ENCODE measurements at places on chromosomes 7 and 10.

GRCh38 chr7:26705567-26705966 is 158.8 kb downstream of the SKAP2 start:
- DNase-seq: no peak

DNA sequence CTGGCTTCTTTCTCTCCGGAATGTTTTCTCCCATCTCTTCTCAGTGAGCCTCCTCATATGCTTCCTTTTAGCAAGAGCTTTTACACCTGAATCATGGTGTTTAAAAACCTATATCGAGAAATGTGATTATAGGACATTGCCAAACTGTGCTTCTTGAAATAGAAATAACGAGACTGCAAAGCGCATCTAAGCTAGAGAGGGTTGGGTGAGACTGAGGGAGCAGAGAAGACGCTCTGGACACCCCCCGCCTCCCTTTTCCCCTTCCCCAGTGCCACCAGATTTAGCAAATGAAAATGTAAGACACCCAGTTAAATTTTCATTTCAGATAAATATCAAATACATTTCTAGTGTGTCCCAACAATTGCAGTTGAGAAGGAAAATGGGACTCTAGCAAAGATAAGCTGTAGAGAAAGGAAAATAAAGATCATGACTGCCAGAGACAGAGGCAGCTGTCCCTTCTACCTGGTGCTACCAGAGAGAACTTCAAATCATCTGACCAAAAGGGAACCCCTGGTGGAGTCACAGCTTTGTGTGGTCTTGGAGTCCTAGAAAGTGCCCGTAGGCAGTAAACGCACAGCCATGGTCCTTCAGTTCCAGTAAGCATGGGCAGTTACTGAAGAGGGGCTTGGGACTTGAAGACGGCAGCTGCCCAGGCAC is 14.6 kb downstream of the GSDME start:
- no peak for DNase-seq

DNA sequence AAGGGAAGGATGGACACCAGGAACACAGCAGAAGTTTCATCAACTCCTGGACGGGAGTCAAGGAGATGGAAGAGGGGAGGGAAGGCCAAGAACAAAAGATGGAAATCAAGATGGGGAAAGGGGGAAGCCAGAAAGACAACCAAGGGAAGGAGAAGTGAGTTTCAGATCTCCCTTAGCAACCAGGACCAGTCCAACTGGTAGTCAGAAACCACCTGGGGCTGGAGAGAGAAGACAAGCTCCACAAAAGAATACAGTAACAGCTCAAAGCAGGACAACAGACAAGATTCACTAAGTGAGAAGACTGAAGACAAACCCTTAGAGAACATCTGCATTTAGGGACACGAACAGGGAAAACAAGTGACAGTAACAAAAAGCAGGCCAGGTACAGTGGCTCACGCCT is 30.6 kb downstream of the CDCA7L start:
- no peak for DNase-seq

DNA sequence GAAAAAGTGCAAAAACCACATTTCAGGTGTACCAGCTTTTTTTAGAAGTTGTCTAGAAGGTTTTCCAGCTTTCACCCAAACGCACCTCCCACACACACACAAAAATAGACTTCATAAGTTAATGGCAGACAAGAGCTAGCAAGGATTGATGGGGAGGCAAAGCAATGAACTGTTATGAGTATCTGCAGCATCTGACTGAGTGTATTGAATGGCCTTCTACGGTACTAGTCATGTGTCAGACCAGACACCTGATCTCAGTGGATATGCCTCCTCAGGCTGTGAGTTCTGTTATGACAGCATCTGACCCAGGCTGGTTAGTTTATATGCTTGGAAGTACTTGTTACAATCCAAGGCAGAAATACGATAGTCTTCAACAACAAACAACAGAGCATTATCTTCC is 406.1 kb upstream of the AUTS2 start:
- no peak for DNase-seq

GRCh38 chr7:112892263-112892662 is 102.1 kb upstream of the TMEM168 start:
- DNase-seq: no peak

GRCh38 chr7:134121632-134122139 is 5.5 kb upstream of the LRGUK start:
- DNase-seq: no peak

GRCh38 chr7:69349291-69349690 is 249.0 kb upstream of the AUTS2 start:
- no peak for DNase-seq

DNA sequence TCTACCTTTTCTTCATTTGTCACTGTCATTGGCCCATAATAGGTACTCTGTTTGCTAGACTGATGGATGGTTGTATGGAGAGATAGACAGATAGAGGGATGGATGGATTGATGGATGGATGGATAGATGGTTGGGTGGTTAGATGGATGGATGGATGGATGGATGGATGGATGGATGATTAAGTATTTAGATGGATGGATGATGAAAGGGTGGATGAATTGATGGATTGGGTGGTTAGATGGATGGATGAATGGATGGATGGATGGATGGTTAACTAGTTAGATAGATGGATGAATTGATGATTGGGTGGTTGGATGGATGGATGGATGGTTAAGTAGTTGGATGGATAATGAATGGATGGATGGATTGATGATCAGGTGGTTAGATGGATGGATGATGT is 334.7 kb upstream of the AUTS2 start:
- DNase-seq: no peak

DNA sequence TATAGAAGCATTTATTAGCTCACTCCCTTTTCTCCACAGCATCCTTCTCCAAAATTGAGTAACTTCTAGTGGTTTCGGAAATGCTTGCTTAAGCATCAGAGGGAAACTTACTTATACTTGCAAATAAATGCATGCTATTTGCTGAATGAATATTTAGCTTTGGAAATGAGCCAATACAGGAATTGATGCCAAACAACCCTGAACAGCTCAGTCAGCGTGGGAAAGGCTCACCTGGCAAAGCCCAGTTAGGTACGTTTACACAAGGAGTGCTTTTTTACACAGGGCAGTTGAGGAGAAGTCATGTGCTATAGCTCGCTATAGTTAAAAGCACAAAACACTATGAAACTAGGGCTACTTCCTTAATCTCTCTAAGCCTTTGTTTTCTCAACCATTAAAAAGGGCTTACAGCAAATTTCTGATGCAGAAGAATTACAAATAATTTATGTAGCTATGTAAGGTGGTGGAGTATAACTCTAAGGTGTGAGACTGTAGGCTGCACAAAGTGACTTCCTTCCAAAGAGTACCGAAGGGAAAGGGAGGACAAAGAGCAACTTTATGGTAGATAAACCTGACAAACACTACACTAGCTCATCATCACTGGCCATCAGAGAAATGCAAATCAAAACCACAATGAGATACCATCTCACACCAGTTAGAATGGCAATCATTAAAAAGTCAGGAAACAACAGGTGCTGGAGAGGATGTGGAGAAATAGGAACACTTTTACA is 498.2 kb downstream of the PHTF2 start:
- DNase-seq: no peak

DNA sequence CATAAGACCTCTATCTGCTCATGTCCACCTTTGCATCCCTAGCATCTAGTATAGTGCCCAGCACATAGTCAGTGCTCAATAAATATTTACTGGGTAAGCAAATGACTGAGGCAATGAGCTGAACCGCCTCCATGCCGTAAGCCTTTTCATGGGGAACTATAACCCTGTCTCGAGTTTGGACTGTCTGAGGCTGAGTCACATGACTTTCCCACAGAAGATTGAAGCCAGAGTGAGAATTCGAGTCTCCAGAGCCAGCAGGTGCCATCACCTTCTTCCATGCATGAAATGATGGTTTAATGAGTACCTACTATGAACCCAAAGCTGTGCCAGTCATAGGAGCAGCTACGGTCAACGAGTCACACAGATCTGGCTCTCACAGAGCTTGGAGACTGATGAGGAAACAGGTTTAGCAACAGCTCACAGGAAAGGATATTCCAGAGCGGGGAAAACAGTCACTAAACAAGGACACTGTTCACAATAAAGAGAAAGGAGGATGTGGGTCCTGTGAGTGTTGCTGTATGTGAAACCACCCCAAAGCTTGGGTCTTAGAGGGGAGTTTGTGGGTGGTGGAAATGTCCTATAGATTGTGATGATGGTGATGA is 75.2 kb downstream of the TEX36 start:
- DNase-seq: no peak

- no peak for DNase-seq
Observed at GRCh38 chr7:132966754-132967469, 115.0 kb downstream of the CHCHD3 start.

DNA sequence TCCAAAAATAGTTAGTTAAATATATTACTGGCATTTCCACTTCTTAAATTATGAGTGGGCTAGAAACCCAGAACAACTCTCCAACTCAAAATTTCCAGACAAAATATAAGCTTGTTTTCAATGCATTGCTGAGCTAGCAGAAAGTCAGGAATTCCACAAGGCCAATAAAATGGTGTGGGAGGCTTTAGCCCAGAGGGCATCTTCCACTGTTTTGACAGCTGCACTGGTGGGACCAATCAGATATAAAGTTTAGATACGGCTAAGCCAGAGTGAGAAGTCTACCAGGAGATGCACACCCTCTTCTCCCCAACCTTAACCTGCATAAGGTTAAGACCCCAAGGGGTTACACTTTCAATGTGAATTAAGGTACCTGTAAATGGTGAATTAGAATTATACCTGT is 76.6 kb downstream of the AMPH start:
- no peak for DNase-seq

GRCh38 chr7:42431873-42432272 is 194.9 kb upstream of the GLI3 start:
- DNase-seq: no peak

- DNase-seq: no peak
Observed at GRCh38 chr10:86282664-86283465, 83.7 kb downstream of the GRID1 start.

DNA sequence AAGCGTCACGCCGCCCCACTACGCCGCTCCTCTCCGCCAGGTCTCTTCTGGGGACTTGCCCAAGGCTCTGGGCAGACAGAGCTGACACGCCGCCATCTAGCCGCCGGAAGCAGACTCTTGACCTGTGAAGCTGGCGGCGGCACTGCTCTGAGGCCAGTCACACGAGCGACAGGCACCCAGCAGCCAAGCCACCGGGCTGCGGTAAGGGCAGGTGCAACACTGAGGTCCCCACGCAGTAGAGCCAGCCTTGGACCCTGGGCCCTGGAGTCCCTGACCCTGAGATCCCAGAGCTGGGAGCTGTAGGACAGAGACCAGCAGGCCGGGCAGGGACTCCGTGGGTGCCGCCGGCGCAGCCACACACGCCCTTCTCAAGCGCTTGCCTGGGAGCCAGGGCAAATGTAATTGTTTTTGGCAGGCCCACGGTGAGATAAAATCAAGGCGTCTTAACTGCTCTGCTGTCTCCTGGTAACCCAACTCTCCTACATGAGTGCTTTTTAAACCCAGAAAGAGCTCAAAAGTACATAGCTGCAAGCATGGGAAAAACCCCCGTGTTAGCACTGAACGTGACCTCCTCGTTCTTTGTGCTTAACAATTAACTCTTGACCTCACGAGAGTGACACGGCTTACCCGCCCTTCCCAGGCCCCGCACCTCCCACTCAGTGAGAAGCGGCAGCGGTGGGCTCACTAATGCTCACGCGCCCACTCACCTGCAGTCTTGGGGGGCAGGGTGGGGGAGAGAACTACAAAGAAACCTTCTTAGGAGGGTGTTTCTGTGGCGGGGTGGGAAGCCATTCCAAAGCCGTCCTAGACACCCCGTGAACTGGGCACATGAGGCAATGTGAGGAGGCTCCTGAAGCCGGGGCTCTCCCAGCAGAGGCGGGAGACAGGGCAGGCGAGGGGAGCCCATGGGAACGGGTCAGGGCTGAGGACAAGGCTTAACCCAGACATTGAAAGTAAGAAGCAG is 8.5 kb downstream of the GPER1 start:
- no peak for DNase-seq

DNA sequence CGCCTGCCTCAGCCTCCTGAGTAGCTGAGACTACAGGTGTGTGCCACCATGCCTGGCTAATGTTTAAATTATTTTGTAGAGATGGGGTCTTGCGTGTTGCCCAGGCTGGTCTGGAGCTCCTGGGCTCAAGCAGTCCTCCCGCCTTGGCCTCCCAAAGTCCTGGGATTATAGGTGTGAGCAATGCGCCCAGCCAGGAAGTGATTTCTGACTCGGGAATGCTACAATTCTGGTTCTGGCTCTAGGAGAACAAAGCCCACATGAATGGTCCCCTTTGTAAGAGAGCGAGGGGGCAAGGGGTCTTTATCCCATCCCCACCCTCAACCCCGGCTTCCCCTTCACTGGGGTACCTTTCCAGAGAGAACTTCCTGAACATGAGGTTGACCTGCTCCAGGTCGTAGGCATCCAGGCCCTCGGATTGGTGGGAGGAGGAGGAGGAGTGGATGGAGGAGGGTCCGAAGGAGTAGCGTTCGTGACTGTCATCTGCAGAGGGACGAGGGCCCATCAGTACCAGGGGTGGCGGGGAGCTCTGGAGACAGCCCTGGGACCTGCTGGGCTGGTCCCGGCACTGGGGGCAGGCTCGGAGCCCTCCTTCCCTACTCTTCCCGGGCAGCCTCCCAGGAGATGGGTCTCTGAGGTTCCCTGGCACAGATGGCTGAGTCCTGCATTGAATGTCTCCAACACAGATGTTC is 79.9 kb upstream of the GNA12 start:
- no peak for DNase-seq

DNA sequence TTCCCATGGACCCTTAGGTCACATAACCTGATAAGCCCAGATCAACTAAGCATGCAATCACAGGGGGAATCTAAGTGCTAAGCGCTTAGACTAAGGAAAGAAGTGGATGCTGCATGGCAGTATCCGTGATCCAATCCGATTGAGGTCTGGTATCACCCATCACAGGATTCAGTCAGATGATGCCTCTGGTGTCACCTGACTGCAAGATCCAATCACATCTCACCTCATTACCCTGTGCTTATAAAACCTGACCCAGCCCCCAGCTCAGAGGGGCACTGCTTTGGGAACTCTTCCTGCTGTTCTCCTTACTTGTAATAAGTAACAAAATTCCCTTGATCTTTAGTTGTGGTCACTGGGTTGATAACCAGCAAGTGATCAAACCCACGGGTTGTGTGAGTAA is 84.7 kb upstream of the TMEM168 start:
- no peak for DNase-seq

GRCh38 chr7:137717811-137718271 is 128.9 kb downstream of the DGKI start:
- no peak for DNase-seq

- DNase-seq: no peak
Observed at GRCh38 chr10:76429368-76430060, 998.1 kb downstream of the LRMDA start.

GRCh38 chr7:90772410-90772809 is 176.3 kb downstream of the CDK14 start:
- no peak for DNase-seq

GRCh38 chr7:158495786-158496185 is 91.8 kb downstream of the PTPRN2 start:
- no peak for DNase-seq

DNA sequence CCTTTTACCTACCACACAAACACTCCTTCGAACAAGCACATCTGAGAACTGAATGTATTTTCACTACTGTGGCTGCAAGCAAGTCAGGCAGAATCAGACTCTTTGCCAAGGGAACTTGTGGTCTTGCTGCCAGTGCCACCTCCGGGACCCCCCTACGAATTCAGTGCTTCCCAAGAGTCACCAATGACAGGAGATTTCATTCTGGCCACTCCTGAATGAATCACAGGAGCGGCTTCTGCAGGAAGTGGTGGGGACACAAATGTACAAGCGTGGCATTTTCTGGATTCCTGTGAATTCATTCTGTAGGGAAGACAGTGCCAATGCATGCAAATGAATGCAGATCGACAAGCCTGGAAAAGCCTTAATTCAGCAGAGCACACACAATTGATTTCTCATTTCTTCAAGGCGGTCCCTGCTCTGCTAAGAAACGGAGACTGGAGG is 161.2 kb downstream of the CAMK1D start:
- no peak for DNase-seq

- DNase-seq: no peak
Observed at GRCh38 chr10:75978213-75978612, 546.8 kb downstream of the LRMDA start.

Data from stimulated activated CD8-positive, alpha-beta memory T cell treated with anti-CD3 and anti-CD28 coated beads, Interleukin-15, amount 100 ng/mL, for 1 hour (primary cell).